ENCODE measurements at places on chromosomes 13 and 19.

GRCh38 chr19:3669947-3670795 lies 30.1 kb downstream of the PIP5K1C start:
- no peak for DNase-seq

- no peak for DNase-seq
Observed at GRCh38 chr19:39867133-39867532, 21.0 kb upstream of the FBL start.

DNA sequence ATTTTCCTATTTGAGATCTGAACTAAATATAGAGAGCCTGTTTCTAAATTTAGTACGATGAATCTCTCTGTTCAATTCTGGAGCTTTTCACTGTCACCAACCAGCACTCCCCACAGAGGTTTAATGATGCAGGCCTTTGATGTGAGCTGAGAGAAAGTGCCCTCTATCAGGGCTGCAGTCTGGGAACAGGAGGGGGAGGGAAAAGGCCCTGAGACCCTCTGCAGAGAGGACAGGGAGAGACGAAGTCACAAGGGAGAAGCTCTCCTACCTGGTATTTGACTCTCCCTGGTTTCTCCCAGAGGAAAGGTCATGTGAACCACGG lies 206.8 kb upstream of the SOX1 start:
- DNase-seq = no peak

- DNase-seq = no peak
Observed at GRCh38 chr13:114044486-114044885, 70.6 kb upstream of the C13orf46 start.

DNA sequence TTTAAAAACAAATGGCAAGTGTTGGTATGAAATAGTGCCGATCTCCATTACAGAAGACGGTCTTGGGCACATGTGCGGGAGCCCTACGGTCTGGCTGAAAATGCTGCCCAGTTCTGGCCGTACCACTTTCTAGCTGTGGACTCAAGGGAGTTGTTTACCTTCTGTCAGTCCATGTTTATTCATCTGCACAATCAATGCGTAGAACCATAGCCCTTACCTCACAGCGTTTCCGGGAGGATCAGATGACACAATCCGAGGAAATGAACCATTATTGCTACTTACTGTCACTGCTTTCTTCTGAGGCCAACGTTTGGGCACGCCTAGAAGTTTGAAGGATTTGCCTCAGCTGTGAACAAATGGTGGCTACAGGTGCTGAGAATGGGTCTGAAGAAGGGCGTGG lies 31.2 kb downstream of the GADD45B start:
- peak; percentile 64 for DNase-seq

- DNase-seq = peak; percentile 81
Observed at GRCh38 chr19:38929929-38930775, at the start of gene SARS2. SARS2 (minus strand) TSS chr19:38930763; CDS start chr19:38930736, 27 bp downstream.

DNA sequence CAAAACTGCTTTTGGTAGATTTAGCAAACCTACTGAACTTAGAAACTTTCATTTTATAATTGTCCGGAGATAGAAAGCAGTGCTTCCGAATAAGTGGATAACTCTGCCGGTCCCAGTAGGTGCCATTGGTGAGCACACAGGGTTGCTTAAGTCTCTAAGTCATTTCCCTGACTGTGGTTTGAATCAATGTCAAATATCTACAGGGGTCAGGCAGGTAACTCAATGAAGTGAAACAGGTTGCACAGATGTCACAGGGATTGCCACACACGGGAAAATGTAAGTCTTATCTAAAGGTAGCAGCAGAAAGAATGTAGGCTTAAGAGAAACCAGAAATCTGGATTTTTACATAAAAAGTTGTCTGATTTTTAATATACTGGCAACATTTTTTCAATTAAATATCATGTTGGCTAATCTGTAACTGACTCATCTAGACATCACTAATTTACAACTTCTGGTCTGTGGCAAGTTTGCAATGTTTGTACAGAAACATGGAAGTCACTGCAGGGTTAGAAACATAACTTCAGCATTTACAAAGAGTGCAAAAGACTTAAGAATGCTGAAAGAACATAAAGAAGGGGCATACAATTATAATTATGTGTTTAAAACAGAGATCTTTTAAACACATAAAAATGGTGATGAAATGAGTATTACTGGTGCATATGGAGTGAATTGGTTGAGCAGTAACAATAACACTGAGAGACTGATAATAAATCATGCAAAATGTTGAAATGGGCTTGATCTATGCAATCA lies 14.3 kb upstream of the LRRC63 start:
- DNase-seq = no peak

GRCh38 chr13:100014621-100015020 lies 33.0 kb downstream of the ZIC2 start:
- DNase-seq = no peak

DNA sequence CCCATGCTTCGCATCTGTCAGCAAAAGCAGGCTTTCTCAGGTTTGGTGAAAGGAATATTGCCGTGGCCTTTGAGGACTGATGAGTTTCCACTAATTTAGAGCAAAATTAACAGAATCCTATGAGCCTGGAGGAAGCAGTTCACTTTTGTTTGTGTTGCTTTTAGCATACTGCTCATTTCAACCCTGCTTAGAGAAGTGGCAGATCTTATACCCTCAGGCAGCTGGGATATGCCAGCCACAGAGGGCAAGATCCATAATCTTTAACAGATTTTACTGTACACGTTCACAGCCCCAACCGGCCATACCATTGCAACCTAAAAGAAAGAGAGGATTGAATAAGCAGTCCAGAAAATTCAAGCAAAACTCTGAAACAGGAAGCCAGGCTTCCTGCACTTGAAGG lies 60.5 kb downstream of the COL4A2 start:
- DNase-seq = no peak

DNA sequence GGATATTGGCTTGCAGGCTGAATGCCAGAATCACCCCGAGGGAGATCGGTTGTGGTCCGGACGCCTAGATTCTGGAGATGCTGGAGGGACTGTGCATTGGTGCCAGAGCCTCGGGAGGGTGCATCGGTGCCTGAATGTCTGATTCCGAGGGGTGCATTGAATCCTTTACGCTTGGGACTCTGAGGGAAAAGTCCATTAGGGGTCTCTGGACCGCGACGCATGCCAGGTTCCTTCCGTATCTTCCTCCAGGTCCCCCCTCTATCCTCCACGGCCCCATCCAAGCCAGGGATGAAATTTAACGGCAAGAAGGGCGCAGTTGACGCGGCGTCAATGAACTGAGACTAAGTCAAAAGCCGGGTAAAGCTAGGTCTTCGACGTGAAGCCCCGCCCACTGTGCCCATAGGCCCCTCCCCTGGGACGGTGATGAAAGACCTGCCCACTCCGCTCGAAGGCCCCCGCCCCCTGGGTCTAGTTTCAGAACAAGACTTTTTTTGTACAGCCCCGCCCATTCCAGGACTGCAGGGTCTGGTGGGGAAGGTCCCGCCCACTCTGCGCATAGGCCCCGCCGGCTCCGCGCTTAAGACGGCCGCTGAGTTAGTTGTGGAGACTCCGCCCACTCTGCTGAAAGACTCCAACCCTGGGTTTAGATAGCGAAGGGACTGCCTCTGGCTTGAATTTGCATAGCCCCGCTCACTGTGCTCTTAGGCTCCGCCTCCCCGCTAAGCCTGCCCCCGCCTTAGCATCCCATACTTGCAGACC lies 737 bp downstream of the ZNF575 start:
- DNase-seq = peak; percentile 59

DNA sequence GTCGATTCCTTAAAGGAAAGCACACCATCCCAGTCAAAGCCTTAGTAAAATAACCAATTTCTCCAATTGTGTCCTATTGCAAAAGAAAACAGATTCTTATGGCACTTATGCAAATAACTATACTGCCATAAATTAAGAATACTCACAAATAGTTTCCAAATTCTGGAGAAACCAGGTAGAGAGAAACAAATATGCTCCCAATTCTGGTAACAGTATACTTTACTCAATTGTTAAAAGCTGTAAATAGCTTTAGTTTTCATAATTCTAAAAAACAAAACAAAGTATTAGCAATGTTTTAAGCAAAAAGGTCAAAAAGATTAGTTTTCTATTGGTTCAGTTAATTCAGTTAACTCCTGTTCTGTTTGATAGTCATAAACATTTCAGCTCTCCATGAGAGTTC lies 18.2 kb upstream of the UBAC2 start:
- DNase-seq = no peak

DNA sequence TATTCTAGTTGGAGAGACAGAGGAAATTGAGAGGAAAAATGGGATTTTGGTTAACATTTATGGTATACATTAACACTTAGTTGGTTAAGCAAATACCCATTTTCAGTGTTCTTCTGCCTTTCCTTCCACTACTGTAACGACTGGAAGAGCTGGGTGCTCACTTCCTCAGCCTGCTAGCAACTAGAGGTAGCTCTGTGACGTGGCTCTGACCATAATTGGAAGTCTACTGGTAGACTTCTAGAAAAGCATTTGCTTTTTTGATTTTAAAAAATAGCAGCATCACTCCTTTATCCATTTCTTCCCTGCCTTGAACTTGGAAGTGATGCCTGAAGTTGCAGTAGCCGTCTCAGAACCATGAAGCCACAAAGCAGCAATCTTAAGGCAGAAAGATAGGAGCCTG lies 15.9 kb downstream of the NHLRC3 start:
- no peak for DNase-seq

GRCh38 chr13:112814905-112815585 lies 125.2 kb downstream of the ATP11A start:
- no peak for DNase-seq
